NCI-H187 (cell line): ENCODE measurements at places on chromosomes 3 and 15.

DNA sequence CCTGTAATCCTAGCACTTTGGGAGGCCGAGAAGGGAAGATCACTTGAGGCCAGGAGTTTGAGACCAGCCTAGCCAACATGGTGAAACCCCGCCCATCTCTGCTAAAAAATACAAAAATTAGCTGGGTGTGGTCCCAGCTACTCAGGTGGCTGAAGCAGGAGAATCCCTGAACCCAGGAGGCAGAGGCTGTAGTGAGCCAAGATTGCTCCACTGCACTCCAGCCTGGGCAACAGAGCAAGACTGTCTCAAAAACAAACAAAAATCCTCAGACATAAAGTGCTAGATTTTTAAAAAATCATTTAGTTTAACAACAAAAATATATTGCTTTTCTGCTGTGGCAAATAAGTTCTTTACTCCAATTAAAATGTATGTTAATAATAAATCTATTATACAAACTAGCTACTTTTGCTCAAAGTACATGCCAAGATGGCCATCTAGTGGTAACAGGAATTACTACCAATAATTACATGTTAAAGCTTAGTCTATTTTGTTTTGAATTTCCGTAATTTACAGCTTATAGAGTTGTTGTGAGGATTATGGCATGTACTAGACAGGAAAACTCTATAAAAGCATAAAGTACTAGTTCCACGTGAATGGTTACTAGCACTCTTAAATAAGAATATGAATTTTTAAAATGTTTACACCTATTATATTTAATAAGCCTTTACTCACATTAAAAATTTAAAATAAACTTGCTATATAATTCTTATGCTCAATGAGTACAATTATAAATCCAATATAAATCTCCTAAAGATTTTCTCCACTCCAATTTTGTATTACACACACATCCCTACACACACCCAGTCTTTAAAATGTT lies 39.0 kb downstream of the GABPB1 start:
- no peak for DNase-seq

- DNase-seq = no peak
These were observed 34.0 kb downstream of the LYZL4 start for GRCh38 chr3:42376344-42376798.

GRCh38 chr3:112000367-112000771 lies 1.6 kb downstream of the TAGLN3 start:
- no peak for DNase-seq

DNA sequence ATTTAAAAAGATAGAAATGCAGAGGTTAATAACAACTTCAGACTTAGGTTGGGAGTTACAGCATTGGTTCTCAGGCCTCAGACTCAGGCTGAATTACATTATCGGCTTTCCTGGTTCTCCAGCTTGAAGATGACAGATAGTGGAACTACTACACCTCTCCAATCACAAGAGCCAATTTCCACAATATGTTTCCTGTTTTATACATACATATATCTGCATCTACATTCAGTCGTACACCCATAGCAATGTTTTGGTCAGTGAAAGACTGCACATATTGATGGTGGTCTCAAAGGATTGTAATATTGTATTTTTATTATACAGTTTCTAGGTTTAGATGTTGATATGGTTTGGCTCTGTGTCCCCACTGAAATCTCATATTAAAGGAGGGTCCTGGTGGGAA lies 35.4 kb downstream of the AADACL2 start:
- no peak for DNase-seq

GRCh38 chr3:57164217-57164656 lies 916 bp downstream of the IL17RD start:
- DNase-seq = no peak

GRCh38 chr3:169479314-169479939 lies 184.1 kb downstream of the MECOM start:
- no peak for DNase-seq

DNA sequence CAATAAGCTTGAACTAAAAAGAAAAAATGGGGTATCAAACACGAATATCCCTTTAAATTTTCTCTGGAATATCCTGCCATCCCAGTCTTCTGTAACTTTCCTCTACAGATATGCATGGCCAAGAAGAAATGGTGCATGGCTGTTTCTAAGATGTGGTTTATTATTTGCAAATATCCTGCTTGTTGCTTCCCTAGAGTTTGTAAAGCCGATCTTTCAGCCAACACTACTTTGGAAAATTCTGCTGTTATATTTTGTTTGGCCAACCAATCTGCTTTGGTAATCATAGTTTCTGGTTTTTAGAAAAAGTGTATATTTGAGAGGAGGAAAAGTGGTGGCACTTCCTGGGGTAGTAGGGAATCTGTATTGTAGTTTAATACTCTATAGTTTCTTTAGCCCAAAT lies 13.9 kb downstream of the PHLDB2 start:
- DNase-seq = no peak

DNA sequence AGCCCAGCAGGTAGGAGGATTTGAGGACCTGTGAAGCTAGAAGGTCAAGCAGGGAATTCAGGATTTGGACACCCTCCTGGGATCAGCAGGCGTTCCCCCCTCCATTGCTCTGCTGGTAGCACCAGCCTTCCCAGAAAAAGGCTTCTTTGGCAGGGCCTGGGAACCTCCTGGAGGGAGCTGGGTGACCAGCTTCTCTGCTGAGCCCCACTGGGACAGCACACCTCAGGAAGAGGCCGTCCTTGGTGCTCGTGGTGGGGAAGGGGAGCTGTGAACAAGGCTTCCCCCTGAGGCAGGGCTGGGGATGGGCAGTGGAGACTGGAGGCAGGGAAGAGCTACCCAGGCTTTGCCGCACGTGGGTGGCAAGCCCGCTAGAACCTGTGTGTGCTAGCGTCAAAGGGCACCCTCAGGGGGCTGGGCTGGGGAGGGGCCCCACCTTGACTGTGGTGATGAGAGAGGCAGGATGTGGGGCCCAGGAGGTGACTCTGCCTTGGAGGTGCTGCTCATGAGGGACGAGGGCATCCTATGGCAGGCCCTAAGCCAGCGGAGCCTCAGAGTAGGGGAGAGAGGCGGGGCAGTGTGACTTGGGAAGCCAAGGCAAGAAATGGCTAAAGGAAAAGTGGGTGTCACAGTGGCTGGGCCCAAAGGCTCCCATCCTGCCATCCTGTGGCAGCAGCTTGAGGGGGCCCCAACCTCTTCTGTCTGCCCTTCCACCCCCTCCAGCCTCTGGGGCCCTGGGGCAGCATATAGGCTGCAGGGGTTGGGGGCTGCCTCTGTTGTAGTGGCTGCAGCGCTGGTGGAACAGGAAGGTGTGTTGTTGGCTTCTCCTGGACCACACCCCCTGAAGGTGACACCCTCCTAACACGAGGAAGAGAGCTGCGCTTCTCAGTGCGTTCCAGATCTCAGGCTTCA lies 20.7 kb downstream of the KLF13 start:
- DNase-seq = no peak

DNA sequence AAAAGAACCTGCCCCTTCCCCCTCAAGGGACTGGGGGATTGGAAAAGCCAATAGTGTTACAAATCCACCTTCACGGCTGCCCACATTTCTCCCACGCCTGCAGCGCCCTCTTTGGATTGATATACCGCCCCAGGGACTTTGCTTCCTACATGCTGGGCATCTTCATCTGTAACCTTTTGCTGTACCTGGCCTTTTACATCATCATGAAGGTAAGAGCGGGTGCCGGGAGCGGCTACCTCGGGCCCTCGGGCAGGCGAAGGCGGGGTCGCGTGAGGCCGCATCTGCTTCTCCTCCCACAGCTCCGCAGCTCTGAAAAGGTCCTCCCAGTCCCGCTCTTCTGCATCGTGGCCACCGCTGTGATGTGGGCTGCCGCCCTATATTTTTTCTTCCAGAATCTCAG lies 73.1 kb downstream of the USF3 start:
- DNase-seq = no peak

GRCh38 chr3:56042326-56042951 lies 425.8 kb downstream of the ERC2 start:
- DNase-seq = no peak

DNA sequence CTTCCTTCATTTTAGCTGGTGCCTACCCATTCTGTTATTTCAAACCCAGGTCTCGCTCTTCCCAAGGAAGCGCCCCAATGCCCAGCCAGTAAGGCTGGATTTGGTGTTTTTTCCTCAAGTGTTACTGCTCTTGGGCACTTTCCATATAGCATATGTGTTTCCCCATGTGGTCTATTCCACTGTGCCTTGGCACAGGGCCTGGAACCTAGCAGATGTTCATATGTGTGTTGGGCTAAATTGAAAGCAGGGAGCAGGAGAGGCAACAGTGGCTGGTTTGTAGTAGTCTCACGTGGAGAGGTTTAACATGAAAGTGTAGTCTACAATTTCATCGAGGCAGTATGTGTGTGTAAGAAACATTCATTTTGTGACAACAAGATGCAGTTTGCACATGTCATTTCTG lies 48.2 kb upstream of the TEX264 start:
- DNase-seq = no peak

GRCh38 chr15:40244961-40245523 lies 6.2 kb downstream of the PAK6 start:
- no peak for DNase-seq

DNA sequence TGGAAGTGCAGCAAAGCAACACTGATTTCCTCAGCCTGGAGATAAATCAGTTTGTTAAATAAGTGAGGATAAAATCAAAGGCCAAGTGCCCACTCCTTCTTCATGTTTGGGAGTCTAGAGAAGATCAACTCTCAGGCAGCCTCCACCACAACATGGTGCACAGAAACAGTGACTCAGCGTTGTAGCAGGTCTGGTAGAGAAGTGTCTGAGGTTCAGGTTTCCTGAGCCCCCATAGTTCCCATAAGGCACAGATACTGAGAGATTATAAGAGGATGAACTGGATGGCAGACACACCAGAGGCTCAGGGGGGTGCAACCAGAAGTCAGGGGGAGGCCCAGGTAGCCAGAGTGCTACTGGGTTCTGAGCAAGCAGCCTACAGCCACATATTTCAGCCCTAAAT lies 166.7 kb downstream of the FRMD5 start:
- DNase-seq = no peak

DNA sequence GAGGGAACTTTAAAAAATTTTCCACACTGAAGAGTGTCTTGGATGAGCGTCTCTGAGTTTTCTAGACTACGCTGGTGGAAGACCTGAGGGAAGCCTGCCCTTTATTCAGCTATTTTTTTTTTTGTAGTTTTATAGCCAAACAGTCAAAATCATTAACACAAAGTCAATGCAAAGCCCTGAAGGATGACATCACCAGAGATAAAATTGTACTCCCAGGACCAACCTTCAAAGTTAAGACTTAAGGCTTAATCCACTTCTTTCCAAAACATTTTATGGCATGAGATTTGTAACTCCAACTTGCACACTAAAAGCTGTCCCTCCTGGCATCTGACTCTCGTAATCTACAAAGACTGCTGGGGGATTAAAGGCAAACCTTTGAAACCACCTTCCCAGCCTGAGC lies 263.4 kb upstream of the LYSMD4 start:
- DNase-seq = no peak

GRCh38 chr15:32834156-32834555 lies 116.4 kb downstream of the GREM1 start:
- no peak for DNase-seq

DNA sequence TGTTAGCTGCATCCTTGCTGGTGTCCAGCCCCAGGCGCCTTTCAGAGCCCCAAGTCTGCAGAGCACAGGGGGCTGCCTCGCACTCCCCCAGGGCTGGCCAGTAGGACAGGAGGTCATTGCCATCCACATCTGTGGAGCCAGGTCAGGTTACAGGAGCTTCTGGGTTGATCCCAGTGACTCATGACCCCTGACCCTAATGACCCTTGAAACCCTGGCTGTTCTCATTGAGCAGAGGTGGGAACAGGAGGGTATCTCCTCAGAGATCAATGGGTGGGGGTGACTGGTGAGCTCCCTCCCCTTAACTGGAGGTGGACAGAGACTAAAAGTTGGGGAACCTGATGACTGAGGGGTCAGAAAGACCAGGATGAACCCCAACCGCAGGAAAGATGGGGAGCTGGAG lies 6.1 kb upstream of the SLC26A6 start:
- no peak for DNase-seq

GRCh38 chr15:66047321-66048024 lies 178.2 kb downstream of the RAB11A start:
- no peak for DNase-seq

GRCh38 chr3:138119423-138119766 lies 4.0 kb upstream of the DZIP1L start:
- no peak for DNase-seq

DNA sequence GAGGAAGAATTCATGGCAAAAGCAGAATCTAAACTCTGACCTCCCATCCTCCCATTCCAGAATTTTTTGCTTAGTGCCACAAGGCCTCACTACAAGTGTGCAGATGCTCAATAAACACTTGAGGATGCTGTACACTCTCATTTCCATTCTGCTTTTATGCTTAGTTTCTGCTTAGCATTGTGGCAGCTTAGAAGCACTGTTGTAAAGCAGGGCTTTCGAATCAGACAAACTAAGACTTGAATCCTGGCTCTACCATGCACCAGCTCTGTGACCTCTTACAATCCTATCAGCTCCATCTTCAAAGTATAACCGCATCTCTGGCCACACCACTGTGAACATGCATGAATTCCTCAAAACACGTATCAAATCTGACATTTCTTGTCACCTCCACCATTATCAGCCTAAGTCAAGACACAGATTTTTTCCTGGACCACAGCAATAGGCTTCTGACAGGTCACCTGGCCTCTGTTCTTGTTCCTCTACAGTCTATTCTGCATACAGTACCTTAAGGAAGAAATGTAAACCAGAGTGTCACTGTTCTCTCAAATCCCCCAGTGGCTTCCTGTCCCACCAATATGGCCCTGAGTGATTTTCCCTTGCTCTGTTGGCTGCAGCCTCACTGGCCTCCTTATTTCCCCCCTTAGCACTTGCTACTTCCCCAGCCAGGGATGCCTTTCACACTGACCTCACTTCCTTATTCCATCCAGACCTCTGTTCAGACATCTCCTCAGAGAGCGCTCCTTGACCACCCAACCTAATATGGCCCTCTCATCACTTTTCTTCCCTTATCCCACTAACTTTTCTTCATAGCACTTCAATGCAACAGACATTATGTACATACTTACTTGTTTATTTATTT lies 8.1 kb upstream of the PHC3 start:
- DNase-seq = no peak

DNA sequence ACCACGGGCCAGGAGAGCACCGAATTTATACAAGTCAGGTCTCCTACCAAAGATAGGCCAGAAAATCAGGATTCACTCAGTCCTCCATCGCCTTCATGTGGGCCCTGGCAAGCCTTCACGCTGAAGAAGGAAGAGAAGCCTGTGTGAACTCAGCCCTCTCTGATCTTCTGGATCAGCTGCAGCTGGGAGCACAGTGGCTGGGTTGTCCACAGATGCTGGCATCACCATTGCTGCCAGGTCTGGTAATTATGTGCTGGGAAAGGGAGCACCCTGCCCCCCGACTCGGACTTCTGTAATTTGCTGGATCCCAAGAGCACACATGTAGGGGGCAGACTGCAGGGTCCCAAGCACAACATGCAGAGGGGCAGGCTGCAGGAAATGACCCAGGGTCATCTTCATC lies 12.4 kb upstream of the PDE8A start:
- DNase-seq = no peak
